ENCODE measurements at places on chromosomes 7 and 10. TPM values are rescaled to one million over a fixed set of nuclear protein-coding genes. Genes with fewer than 3 reads are reported as not detected.
A peak's percentile ranks its signal among the peaks of the same experiment; 100 is the strongest.

GPC2 gene
- 45.2 TPM for total RNA-seq

GDF2 gene
- total RNA-seq, result not detected

MAP3K8 gene
- 3.5 TPM for total RNA-seq

DNA sequence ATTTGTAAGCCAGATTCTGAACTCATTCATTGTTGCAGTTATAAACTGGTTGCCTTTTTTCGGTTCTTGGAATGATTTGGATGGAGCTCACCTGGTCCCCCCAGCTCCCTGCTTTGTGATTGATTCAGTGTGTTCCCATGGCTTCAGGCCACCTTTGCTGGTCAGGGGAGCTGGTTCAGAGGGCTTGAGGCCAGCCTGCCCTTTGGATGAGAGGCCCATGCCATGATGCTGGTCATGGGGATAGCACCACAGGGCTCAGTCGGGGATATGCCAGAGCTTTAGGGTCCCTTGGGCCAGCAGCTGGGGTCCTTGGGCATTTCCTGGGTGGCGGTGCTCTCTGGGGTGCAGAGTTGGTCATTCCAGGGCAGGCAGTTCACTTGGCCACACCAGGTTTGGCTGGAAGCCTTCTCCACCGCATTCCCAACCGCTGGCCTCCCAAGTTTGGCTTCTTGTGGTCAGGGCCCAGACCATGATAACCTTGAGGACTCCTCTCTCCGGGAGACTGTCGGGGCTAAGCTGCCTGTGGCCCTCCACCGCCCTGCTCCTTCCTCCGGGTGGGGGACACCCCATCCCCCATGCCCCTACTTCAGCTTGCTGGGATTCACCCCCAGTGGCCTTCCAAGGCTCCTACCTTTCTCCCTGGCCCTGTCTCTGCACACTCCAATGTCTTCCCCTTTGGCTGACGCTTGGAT lies 65.1 kb downstream of the MGMT start:
- H3K36me3 ChIP-seq, result peaks cover 6% of the 10 kb centered on the region
- H3K4me3 ChIP-seq, result no peak overlapping the region
- peaks cover 5% of the 10 kb centered on the region for H3K4me1 ChIP-seq
- H3K27me3 ChIP-seq, result no peaks in the 10 kb centered on the region

RAB19 gene
- total RNA-seq, result 14.4 TPM

DNA sequence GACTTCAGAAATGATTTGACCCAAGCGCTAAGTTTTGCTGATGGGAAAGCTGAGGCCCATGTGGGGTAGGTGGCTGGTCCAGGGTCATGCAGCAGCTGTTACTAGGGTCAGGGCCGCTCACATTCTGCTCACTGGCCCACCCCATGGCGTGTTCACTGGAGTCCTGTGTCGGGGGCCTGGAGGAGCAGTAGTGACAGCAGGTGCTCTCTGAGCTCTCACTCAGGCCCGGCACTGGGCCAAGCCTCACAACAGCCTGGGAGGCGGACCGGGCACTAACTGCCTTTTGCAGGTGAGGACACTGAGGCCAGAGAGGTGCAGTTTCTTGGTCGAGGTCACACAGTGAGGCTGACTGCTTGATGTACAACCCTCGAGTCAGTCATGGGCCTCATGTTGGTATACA lies 82.7 kb downstream of the GLRX3 start:
- peak; percentile 20 for DNase-seq
- no peaks in the 10 kb centered on the region for H3K27me3 ChIP-seq
- no peaks in the 10 kb centered on the region for H3K36me3 ChIP-seq
- H3K4me1 ChIP-seq, result no peaks in the 10 kb centered on the region
- no peak overlapping the region for H3K4me3 ChIP-seq

GRCh38 chr10:24427678-24428409 lies 218.9 kb downstream of the KIAA1217 start:
- no peak overlapping the region for H3K4me3 ChIP-seq
- H3K27me3 ChIP-seq, result no peaks in the 10 kb centered on the region
- no peak overlapping the region for H3K27ac ChIP-seq

DNA sequence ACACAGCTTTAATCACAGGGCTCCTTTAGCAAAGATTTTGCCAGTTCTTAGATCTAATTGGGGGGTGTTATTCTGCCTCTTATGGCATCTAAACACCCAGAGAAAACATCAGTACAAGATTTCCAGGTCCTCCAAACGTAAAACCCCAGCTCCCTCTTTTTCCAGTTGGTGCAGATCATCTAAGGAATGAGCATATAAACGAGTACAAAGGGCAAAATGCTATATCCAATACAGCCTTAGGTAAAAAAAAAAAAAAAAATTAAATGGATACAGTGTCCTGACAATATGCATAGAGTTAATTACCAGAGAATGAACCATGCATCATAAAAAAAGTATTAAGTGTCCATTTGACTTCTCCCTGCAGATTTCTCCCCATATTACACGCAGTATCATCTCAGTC lies 50.3 kb downstream of the CCDC6 start:
- H3K27me3 ChIP-seq, result no peaks in the 10 kb centered on the region
- H3K4me1 ChIP-seq, result peaks cover 3% of the 10 kb centered on the region
- DNase-seq, result no peak
- H3K4me3 ChIP-seq, result no peak overlapping the region
- no peak overlapping the region for H3K27ac ChIP-seq

- no peaks in the 10 kb centered on the region for H3K27me3 ChIP-seq
- H3K36me3 ChIP-seq, result peaks cover 60% of the 10 kb centered on the region
- DNase-seq, result no peak
These were observed 57.7 kb downstream of the DNAJB6 start for GRCh38 chr7:157394246-157395191.

- no peaks in the 10 kb centered on the region for H3K27me3 ChIP-seq
- H3K4me3 ChIP-seq, result no peak overlapping the region
These were observed 33.1 kb downstream of the MALSU1 start for GRCh38 chr7:23332193-23332592.

CUZD1 gene
- total RNA-seq, result 19.4 TPM

DNA sequence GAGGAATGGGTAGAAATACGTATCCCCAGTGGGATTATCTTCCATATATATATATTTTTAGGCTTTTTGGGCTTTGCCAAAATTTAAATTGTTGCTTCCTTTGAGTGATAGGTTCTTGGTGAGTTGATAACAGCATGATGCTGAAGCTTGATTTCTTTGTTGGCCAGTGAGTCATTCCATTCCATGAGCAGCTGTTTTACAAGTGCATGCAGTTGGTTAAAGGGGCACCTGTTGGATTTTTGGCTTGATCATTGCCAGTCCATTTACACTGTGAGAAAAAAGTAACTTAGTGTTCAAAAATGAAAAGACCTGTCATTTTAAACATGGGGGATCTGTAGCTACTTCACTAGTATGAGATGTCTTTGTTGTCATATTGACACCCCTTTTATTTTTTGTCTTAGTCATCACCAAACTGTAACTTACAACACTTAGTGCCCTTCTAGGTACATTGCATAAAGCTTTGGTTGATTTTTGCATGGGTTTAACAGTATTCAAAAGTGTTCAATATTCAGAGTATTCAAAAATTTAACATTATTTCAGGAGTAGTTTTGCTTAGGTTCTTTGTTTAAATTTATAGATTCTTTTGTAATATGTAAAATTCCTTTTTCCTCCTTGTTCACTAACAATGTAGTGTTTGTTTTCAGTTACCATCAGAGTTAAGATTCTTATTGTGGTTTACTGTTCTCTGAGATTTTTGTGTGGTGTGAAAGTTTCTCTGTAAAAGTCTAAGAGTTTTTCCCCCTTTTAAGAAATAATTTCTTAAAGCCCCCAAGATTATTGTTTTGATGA lies 8.8 kb downstream of the AKAP9 start:
- no peaks in the 10 kb centered on the region for H3K36me3 ChIP-seq
- no peak overlapping the region for H3K27ac ChIP-seq
- DNase-seq, result no peak
- no peaks in the 10 kb centered on the region for H3K27me3 ChIP-seq

DNA sequence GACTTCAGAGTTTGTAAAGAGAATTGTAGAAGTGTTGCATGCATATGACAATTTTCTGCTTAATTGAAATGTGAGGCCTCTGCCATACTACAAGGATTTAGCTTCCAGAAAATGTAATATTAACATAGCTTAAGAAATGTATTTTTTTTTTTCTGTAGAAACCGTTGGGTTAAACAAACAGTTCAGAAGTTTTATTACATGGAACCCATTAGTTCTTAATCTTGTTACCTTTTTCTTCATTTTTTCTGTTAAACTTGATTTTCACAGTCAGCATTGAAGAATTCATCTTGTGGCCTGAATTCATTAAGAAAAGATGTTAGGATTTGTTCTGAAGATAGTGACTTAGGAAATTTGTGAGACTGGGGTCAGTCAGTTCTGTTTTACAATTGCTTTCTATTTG lies 4.9 kb downstream of the PTEN start:
- peaks cover 3% of the 10 kb centered on the region for H3K36me3 ChIP-seq
- no peaks in the 10 kb centered on the region for H3K4me1 ChIP-seq
- no peaks in the 10 kb centered on the region for H3K27me3 ChIP-seq
- H3K4me3 ChIP-seq, result peak overlapping the region; percentile 8

- H3K27me3 ChIP-seq, result peaks cover 14% of the 10 kb centered on the region
- H3K36me3 ChIP-seq, result no peaks in the 10 kb centered on the region
- H3K27ac ChIP-seq, result no peak overlapping the region
- H3K4me3 ChIP-seq, result no peak overlapping the region
- DNase-seq, result no peak
These were observed 159.1 kb downstream of the UBE2H start for GRCh38 chr7:129793506-129794310.

- H3K27me3 ChIP-seq, result no peaks in the 10 kb centered on the region
- peak; percentile 85 for DNase-seq
- H3K4me1 ChIP-seq, result no peaks in the 10 kb centered on the region
- H3K27ac ChIP-seq, result no peak overlapping the region
- no peaks in the 10 kb centered on the region for H3K36me3 ChIP-seq
- no peak overlapping the region for H3K4me3 ChIP-seq
These were observed 68.0 kb upstream of the SAMD8 start for GRCh38 chr10:75043256-75044131.

GHRHR gene
- 5.9 TPM for total RNA-seq

DNA sequence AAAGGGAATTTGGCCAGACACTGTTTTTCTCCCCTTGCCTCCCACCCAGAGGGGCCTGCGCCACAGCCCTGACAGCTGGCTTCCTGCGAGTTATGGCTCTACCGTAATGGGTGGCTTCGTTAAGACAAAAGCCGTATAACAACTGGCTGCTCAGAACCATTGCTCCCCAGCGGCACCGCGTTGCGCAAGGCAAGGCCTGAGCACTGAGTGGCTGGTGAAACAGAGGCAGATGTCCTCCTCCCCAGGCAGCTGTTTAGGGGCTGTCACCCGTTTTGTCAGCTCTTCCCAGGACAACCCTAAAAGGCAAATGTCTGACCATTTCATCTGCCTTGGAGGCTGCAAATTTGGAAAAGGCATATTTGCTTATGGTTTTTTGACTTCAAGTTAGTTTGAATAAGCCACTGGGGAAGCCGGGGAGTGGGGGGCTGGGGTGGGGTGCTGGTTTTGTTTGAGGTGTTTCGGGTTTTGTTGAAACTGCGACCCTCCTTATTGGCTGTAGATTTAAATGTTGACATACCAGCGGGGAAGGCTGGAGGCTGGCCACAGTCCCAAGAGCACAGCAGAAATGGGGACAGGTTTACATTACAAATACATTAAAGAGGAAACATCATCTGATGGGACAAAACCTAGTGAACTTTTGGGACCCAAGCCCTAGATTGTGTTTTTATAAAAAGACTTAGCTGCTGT lies 681 bp upstream of the SPOCK2 start:
- no peak overlapping the region for H3K27ac ChIP-seq
- H3K4me1 ChIP-seq, result no peaks in the 10 kb centered on the region
- H3K36me3 ChIP-seq, result no peaks in the 10 kb centered on the region

Measured in H9 (cell line).